ENCODE measurements at places on chromosomes 2 and 18.

DNA sequence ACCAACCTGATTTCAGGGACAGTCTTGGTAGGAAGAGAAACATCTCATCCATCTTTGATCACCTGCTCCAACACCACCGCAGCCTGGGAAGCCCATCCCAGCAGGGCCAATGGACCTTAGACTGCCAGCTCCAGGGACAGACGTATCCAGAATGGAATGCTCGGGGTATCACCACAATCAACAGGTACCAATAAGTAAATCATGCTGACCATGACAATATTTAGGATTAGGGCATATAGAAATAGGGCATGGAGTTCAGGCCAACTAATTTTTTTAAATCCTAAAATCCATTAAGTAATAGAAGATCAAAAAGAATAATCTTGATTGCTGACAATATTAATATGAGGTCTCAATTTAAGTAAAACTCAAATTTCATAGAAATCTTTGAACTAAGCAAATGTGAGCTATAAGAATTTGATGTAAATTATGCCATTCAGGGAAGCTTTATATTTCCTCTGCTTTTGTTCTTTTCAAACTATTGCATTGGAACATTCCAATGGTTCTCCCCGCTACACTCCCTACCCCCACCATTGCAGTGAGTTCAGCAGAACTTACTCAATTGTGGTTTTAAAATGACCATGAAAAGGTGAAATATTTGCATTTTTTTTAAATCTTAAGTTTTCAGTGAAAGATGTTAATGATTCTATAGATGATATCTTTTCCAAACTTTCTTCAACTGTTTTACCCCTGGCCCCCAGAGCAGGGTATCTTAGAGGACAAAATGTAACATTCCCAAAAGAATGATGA, 138.6 kb downstream of the DNER start:
- DNase-seq: no peak

DNA sequence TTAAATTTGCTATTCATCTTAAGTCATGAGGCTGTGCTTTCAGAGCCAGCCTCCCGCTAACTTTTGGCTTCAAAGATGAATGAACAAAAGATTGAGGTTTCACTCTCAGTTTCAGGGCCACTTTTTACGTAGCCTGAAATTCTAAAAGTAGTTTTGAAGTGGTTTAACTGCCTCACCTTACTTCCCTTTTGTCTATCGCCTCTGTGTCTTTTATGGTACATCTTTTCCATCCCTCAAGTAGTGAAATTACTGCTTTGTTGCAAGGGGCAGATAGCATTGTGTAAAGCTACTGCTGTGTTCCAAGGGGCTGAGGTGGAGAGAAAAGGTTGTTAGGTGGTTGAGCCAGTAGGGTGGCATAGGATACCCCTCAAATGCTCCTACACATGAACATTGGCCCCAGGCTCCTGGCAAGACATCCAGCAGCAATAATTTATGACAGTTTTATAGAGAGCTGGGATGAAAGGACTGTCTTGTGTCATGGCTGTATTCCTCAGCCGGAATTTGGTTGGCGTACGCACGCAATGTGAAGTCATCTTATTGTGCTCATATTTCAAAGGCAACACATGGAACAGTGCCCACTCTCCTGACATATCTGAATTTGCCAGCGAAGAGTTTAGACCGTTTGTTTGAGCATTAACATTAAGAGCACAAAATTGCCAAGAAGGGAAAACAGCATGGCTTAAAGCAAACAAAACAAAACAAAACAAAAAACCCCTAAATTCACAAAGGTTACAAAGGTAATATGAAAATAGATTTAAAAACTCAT, 32.2 kb downstream of the QPCT start:
- no peak for DNase-seq

GRCh38 chr2:38771632-38772031, 6.4 kb upstream of the GEMIN6 start:
- DNase-seq: no peak

GRCh38 chr2:63604666-63605065, 15.9 kb downstream of the MDH1 start:
- no peak for DNase-seq

- DNase-seq: no peak
These were observed 136.0 kb downstream of the PTH2R start for GRCh38 chr2:208542465-208543041.

DNA sequence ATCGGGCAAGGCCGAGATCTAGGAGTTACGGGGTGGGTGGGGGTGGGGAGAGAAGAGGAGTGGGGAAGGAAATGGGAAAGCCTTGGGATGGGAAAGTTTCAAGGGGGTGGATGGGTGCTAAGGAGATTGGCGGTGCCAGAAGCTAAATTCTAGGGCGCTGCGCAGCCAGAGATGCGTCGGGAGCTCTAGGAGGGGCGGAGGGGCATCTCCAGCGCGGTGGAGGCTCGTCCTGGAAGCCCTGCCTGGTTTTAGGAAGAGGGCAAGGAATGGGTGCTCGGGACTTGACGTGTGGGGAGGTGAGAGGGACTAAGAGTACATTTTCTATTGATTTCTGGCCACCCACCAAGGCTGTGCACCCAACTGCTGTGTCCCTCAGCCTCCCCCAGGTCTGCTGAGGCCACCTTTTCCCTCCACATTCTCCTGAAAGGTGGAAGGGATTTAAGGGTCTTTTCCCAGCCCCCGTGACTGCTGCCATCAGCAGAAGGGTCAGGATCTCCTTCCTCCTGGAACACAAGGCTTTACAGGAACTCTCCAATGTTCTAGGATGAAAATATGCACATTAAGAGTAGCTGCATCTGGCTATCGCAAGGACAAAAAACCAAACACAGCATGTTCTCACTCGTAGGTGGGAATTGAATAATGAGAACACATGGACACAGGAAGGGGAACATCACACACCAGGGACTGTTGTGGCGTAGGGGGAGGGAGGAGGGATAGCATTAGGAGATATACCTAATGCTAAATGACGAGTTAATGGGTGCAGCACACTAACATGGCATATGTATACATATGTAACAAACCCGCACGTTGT, 1.4 kb downstream of the C2orf72 start:
- no peak for DNase-seq

GRCh38 chr2:31429759-31430438, 15.4 kb upstream of the XDH start:
- peak; percentile 29 for DNase-seq

- no peak for DNase-seq
These were observed 652.0 kb downstream of the DCC start for GRCh38 chr18:52992041-52992440.

DNA sequence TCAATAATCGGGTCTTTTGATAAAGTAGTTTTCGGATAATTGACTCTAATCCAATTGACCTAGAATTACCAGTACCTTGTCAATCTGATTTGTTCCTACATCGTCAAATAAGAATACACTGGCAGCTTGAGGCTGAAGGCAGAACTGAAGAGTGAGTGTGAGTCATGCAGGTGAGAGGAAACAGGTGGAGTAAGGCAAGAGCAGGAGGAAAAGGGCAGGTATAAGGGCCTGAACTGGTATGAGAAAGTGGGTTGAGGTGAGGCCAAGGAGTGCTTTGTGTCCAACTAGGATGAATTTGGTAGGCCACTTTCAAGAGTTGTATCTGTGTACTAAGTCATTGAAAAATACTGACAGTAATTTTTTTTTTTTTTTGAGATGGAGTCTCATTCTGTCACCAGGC, 186.0 kb downstream of the ZNF385B start:
- DNase-seq: no peak

DNA sequence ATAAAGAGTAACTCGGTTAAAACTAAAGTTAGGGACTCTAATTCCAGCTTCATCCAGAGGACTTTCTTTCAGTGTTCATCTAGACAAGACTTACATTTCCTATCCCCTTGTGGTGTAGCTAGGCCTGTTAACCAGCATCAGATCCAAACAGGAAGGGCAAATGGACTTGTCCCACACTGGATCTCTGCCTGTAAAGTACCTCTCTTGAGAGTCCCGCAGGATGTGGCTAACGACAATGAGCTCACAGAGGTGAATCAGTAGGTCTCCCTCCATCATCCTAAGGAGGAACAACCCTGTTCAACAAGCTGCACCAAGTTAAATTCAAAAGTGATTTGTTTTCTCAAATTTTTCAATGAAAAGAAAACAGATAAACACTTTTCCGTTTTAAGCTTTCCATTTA, 412.3 kb upstream of the RGPD4 start:
- no peak for DNase-seq

DNA sequence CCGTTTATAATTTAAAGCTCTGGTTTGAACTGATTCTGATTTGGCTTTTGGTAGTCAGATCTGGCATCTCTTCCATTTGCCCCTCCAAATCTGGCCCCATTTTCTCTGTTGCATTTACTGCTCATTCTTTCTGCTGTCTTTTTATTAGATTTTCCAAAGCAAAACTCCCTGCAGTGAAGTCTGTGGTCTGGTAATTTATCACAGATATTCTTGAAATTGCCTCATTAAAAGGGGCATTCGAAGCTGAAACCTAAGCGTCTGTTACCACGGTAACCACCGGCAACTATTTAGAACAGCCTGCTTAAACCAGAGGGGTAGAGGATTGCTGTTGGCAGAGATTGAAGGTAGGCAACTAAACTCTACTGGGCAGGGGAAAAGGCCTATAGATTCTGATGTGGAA, 111.5 kb upstream of the UPP2 start:
- DNase-seq: no peak

GRCh38 chr2:11396021-11396420, 51.6 kb upstream of the ROCK2 start:
- no peak for DNase-seq

GRCh38 chr2:21423854-21424253, 300.1 kb downstream of the TDRD15 start:
- DNase-seq: no peak

- DNase-seq: peak; percentile 58
These were observed 99.1 kb downstream of the ALPK2 start for GRCh38 chr18:58529714-58530354.

GRCh38 chr2:142915502-142915901, 38.0 kb downstream of the KYNU start:
- no peak for DNase-seq

DNA sequence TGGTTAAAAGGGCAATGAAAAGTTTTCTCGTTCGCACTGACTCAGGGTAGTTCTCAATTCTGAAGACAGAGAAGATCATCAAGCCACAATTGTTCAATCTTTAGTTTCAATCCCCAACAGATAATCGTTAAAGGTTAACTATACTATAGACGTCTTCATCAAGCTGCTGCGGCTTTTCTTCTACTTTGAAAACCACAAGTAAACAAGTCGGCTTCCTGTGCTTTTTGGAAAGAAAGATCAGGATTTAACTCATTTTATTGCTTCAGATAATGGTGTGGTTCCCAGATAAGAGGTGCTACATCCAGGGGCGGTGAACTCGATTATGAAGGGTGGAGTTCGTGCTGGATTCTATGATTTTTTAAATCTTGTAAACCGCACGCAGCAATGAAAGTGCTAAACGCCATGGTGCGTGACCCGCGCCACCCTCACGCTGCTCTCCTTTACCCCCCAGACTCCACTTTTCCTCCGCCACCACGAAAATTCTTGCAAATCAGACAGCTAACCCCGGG, 545 bp upstream of the CDCA7 start:
- no peak for DNase-seq

DNA sequence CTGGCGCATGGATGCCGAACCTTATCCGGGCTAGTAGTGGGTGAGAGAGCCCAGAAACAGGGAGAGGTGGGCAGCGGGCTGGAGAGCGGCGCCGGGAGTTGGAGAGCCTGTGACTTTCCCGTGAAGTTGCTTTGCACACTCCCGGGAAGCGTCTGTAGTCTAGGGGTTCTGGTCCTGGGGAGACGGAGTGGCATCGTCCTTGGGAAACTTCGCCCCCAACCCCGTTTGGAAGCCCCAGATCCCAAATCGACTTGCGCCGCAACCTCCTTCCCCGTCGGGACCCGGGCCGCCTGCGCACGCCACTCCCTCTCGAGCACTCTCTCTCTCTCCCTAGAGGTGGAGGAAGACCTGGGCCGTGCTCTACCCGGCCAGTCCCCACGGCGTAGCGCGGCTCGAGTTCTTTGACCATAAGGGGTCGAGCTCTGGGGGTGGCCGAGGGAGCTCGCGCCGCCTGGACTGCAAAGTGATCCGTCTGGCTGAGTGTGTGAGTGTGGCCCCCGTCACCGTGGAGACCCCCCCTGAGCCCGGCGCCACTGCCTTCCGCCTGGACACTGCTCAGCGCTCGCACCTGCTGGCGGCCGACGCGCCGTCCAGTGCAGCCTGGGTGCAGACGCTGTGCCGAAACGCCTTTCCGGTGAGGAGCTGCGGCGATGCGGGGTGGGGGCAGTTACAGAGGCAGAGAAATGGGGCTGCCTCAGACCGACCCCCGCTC, 456 bp downstream of the DOK1 start:
- peak; percentile 39 for DNase-seq

GRCh38 chr2:196846295-196846694, 37.1 kb upstream of the C2orf66 start:
- DNase-seq: no peak

GRCh38 chr2:120014226-120014980, 1.5 kb downstream of the EPB41L5 start:
- no peak for DNase-seq

Data from CD4-positive, alpha-beta T cell (primary cell).